T1000 (cell line): ENCODE measurements at places on chromosomes 4 and X.

DNA sequence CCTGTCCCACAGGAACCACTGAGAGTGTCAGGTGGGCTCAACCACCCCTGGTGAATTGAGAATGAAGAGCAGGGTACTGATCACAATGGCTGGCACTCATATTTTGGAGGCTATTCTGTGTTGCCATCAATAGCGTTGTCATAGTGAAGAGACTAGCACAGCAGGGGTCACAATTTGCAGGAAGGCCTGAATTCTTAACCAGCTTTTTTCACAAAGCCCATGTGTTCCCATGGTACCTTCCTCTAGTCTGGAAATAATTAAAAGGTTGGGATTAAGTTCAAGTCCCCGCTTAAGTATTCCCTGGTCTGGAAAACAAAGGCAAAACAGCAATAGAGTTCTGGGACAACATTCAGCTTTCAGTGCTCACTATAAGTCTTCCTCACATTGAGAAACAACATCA is 1051.7 kb downstream of the C4orf33 start:
- DNase-seq, result no peak

- DNase-seq, result peak; percentile 49
These were observed 1.7 kb upstream of the FGFRL1 start for GRCh38 chr4:1009542-1010394.

DNA sequence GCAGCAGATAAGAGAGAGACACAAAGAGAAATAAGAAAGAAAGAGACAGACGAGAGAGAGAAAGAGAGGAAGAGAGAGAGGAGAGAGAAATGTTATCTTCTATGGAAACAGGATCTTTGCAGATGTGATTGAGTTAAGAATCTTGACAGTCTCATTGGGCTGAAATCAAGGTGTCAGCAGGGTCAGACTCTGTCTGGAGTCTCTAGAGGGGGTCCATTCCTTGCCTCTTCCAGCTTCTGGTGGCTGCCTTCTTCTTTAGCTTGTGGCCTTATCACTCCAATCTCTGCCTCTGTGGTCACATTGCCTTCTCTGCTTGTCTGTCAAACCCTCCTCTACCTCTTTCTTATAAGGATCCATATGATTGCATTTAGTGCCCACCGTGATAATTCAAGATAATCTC is 21.8 kb upstream of the GRPR start:
- DNase-seq, result no peak

DNA sequence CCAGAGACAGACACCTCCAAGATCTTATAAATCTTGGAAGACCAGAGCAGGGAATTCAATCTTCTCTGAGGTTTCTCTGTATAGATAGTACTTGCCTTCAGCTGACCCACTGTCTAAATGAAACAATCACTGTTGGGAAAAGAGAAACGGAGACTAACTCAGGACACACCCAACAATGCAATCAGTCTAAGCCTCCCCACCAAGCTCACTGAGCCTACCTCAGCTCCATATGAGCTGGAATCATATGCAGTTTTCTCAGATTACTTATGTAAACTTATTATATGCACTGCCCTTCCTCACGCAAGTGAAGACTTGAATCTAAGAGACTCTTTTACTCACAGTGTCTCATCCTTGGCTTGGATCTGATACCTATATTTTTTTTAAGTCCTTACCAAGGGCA is 110.5 kb downstream of the PCDH19 start:
- no peak for DNase-seq

- DNase-seq, result no peak
These were observed 52.6 kb downstream of the GPR50 start for GRCh38 chrX:151228935-151229334.

GRCh38 chr4:186642530-186642929 is 81.1 kb downstream of the FAT1 start:
- no peak for DNase-seq

DNA sequence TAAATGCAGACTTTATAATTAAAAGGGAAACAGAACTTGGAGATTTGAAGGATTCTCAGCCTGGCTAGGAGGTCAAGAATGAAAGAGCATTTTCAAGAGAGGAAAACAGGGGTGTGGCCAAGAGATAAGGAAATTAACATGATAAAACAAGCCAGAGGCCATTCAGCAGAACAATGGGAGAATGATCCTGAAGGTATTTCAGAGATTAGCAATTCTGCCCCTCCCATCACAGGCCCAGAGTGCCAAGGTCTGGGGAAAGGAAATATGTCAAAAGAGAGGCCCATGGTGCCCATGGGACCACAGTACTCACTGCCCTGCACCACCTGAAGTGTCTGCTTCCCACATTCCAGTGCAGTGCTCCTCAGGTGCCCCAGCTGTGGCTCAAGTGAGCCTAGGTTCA is 188.5 kb upstream of the STS start:
- no peak for DNase-seq

GRCh38 chr4:108644237-108644636 is 6.2 kb upstream of the OSTC start:
- DNase-seq, result peak; percentile 25

- DNase-seq, result no peak
These were observed 27.6 kb downstream of the PHEX start for GRCh38 chrX:22059775-22060174.

DNA sequence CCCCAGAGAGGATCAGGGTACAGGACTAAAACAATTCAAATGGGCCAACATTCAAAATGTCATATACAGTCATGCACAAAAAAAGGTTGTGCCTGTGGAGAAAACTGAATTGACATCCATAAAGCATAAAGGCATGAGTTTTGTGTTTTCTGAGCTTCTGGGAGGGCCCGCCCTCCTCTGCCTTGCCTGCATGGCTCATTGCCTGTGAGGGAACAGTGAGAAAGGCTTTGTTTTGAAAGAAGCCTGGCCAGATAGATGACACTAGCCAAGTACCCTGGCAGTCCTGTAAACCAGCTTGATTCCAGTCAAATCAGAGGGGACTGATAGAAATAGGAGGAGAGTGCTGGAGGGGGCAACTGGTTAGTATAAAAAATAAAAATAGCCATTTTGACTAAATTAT is 194.3 kb downstream of the KIT start:
- no peak for DNase-seq

DNA sequence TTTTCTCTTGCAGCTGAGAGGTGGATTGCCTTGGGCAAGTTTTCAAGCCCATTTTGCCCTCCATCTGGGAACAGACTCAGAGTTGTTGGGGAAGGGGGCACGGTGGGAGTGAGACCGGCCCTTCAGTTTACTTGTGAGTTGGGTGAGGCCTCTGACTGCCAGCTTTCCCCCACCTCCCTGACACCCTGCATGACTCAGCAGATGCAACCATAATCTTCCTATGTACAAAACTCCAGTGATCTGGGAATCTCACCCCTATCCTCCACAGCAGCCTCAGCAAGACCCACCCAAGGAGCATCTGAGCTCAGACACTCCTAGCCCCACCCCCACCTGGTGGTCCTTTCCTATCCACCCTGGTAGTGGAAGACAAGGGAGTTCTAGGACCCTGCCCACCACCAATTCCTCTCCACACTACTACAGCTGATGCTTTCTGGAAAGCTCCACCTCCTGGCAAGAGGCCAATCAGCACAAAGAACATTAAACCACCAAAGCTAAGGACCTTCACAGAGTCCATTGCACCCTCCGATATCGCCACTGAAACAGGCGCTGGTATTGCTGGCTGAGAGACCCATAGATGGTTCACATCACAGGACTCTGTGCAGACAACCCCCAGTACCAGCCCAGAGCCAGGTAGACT is 99.4 kb upstream of the STK26 start:
- DNase-seq, result no peak

DNA sequence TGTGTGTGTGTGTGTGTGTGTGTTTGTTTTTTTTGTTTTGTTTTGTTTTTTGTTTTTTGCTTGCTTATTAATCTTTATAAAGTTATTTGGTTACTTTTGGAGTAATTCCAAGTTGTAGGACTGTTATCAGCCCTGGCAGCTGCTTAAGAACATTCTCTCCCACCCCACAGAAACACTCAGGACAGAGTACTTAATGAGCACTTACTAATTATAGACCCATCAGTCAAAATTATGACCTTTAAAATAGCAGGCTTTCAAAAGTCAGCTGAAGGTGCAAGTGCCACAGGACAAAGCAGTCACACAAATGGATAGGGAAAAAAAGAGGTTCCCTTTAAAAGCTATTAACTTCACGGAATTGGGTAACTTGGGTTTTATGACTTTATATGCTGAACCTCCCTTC is 69.0 kb downstream of the BEND2 start:
- DNase-seq, result no peak

- DNase-seq, result no peak
These were observed 37.8 kb upstream of the TACR3 start for GRCh38 chr4:103757631-103758030.

DNA sequence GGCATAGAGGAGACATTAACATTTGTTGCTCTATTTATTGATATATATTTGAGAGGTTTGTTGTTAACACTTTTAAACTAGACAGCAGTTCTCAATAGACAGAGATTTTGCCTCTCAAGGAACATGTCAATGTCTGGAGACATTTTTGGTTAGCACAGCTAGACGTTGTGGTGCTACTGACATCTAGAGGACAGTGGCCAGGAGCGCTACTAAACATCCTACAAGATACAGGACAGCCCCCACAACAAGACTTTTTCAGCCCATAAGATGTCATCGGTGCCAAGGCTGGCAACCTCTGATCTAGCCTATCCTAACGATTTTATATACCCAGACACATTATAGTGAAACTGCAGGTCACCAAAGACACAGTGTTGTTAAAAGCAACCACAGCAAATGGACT is 18.4 kb upstream of the CTSO start:
- DNase-seq, result no peak

DNA sequence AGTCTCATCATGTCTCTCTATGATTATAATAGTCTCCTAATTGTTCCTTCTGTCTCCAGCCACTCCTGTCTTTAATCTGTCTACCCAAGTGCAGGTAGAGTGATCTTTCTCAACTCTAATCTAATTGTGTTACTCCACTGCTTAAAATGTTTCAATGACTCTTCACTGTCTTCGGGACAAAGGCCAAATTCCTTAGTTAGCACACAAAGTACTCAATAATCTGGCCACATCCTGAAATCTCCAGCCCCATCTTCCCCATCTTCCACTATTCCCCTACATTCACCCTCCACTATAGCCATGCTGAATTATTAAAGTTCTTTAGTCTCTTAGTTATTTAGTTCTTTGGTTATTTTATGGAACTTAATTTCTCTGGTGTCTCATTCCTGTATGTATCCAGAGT is 353.3 kb downstream of the OPHN1 start:
- no peak for DNase-seq

- no peak for DNase-seq
These were observed 217.7 kb upstream of the INTU start for GRCh38 chr4:127414951-127415606.

- no peak for DNase-seq
These were observed 1.8 kb downstream of the MAML3 start for GRCh38 chr4:140152013-140152703.

DNA sequence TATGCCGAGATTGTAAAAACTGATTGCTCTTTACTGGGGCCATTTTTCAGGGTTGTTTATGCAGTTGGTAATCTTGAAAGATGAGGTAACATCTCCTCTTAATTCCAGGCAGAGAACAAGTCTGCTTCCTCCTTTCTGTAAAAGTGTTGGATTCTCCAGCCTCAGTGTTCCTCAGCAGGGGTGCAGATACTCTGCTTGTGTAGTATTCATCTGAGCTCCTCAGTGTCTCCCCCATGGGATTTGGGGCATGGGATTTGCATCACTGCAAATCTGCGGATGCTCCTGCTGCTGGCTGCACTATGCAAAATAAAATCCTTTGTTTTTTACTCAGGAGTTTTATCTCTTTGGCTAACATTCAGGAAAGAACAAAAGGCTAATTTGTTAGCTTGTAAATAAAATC is 104.9 kb upstream of the ATP8A1 start:
- no peak for DNase-seq

- no peak for DNase-seq
These were observed 12.6 kb downstream of the P2RY10 start for GRCh38 chrX:78957768-78958130.

DNA sequence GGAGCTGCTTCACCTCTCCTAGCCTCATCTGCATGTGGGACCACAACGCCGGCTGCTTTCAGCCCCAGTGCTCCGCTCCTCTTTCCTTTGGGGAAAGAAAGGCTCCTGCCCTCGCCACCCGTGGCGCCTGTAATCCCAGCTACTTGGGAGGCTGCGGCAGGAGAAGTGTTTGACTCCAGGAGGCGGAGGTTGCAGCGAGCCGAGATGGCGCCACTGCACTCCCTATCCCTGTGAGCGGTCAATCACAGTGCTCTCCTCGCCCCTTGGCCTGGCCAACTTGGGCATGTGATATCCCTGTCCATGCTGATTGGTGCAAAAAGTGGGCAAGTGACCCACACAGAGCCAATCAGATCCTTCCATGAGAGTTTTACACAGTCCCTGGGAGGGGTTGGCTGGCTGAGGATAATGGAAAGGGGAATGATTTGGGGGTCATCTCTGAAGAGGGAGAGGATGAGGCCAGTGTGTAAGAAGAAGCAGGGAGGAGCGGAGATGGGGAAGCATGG is 56.2 kb downstream of the WFS1 start:
- no peak for DNase-seq

DNA sequence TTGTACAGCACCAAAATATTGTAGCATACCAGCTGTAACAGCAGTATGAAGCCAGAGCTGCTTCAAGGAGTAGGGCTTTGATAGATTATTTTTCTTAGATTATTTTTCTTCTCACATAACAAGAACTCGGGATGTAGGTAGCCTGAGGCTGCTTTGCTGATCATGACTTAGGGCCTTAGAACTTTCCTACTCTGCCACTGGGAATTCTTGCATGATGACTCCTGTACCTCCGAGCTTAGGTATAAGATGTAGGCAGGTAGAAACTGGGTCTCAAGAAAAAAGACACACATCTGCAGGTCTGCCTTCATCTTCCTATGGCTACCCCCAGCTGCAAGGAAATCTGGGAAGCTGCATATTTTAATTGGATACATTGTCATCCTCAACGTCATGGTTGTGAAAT is 115.9 kb upstream of the PNPLA4 start:
- DNase-seq, result no peak

- DNase-seq, result no peak
These were observed 95.4 kb downstream of the GPR143 start for GRCh38 chrX:9670136-9670814.

DNA sequence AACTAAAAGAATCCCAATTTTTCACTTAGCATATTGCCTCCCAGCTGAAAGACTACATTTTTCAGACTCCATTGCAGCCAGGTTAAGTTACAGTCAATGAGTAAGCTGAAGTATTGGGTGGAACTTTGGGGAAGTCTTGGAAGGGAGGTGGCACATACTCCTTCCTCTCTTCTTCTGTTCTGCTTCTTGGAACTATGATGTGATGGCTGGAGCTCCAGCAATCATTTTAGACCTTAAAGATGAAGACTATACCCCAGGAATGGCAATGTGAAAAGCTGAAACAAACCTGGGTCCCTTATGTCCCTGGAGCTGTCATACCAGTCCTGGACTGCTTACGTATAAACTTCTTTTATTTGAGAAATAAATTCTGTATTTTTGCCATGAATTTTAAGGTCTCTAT is 30.8 kb downstream of the SAT1 start:
- DNase-seq, result no peak

- no peak for DNase-seq
These were observed 179.1 kb upstream of the FAT4 start for GRCh38 chr4:125135652-125136051.

GRCh38 chr4:85508654-85509053 is 33.7 kb downstream of the ARHGAP24 start:
- DNase-seq, result no peak
